ENCODE measurements at places on chromosomes 7 and 10.

- no peak for DNase-seq
Measured at GRCh38 chr7:66359656-66360211, 154.6 kb downstream of the TPST1 start.

- DNase-seq = no peak
Measured at GRCh38 chr10:92267343-92267742, 23.5 kb downstream of the CPEB3 start.

GRCh38 chr10:36688717-36689116, 436.7 kb upstream of the ANKRD30A start:
- no peak for DNase-seq

- DNase-seq = no peak
Measured at GRCh38 chr10:119335671-119336353, 128.4 kb downstream of the GRK5 start.

DNA sequence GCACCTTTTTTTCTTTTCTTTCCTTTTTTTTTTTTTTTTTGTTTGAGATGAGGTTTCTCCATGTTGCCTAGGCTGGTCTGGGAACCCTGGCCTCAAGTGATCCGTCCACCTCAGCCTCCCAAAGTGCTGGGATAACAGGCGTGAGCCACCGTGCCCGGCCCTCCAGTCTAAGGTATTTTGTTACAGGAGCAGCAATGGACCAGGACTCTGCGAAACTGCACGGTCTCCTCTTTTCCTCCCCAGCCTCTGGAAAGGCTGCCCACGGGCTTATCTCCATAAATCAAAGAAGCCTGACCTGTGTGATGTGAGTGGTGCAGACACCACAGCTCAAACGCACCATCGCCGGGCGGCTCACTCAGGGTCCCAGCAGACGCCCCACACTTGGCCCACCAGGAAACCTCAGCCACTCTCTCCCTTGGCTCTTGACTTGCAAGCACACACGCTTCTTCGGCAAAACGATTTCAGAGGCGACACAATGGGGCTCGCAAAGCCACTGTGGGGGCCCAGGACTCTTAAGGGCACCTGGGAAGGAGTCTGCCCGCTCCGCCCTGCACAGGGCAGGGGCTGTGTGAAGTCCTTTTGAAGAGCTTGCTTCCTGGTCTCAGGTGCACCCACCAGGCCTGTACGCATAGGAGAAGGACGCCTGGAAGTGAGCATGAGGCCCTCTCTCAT, 20.6 kb downstream of the WDR86 start:
- no peak for DNase-seq

- DNase-seq = no peak
Measured at GRCh38 chr10:79223091-79224048, 123.9 kb upstream of the PPIF start.

GRCh38 chr10:78066728-78067430, 33.2 kb downstream of the RPS24 start:
- no peak for DNase-seq

GRCh38 chr7:20776942-20777341, 9.7 kb downstream of the SP8 start:
- no peak for DNase-seq

DNA sequence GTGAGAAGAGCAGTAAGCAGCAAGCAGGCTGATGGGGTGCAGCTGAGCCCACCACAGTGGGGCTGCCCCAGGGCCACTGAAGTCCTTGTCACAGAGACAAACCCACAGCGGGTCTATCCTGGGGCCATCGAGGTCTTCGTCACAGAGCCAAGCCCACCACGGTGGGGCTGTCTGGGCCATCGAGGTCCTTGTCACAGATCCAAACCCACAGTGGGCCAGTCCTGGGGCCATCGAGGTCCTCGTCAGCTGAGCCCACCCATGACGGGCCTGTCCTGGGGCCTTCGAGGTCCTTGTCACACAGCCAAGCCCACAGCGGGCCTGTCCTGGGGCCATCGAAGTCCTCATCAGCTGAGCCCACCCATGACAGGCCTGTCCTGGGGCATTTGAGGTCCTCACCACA, 549.9 kb downstream of the DNAJB6 start:
- no peak for DNase-seq

GRCh38 chr7:4964506-4964905, 5.5 kb upstream of the MMD2 start:
- DNase-seq = no peak

DNA sequence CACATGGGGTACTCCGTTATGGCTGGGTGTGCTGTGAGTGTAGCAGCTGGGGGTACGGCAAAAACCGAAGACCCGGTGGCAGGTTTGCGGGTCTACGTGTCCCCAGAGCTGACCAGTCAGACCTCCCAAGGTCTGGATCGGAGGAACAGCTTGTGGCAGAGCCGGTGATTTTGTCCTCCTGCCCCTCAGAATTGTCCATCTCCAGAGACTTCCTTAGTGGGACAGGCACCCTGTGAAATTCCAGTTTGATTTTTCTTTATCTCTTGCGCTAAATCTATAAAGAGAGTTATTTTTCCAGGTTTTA, 1.0 kb downstream of the EIF3B start:
- no peak for DNase-seq

DNA sequence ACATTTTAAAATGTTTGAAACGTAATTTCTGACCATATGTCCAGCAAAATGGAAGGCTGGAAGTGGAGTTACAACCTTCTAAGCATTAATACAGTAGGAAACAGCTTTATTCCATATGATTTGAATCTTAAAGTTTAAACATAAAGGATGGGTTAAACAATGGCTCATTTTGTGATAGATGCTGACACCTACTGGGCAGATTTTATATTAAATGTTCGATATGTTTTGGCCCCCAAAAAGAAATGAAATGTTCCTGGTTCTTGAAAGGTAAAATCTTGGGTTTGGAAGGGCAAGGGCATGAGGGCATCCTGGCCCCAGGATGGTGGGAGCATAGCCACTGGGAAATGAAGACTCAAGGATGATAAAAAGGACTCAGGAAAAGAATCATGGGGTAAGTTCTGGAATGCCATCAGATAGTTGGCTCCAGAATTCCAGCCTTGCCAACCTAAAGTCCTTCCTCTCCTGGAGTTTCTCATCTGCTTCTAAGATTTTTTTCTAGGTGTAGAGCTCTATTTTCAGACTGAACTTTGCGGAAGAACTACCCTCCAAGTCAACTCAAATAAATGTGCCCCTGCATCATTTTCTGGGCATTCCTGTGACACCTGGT, 34.6 kb upstream of the SLC35G1 start:
- DNase-seq = no peak

- no peak for DNase-seq
Measured at GRCh38 chr10:96495544-96495943, 18.2 kb downstream of the TLL2 start.

DNA sequence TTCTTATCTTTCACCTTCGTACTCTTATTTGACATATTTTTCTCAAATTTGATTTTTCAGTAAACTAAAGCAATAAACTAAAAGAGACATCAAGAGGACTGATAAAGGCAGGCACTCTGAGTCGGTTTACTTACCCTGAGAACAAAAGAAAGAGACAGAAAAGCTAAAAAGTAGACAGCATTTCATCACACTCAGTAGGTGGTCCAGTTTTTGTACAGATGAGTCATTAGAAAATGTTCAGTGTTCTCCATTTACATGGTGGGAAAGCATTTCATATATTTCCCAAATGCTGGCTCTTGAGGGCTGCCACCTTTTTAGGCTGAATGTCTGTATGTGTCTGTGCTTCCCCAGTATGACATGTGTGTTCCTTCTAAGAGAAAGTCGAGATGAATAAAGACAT, 52.7 kb downstream of the NHLRC2 start:
- no peak for DNase-seq

GRCh38 chr7:81013083-81013817, 94.4 kb upstream of the SEMA3C start:
- no peak for DNase-seq

DNA sequence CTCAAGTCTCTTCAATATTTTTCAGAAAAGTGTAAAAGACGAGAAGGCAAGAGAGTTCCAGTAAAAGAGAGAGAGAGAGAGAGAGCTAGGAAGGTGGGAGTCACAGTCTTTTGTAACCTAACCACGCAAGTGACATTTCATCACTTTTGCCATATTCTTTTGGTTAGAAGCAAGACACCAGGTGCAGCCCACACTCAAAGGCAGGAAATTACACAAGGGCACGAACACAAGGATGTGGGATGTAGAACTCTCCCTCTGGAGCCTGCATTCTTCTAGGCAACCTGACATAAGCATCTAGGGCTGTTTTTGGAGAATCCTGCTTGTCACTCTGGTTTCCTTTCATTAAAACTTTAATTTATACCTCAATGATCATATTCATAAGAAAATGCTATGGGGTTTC, 1213.1 kb downstream of the DNAJB9 start:
- no peak for DNase-seq

GRCh38 chr7:44757311-44757710, 8.7 kb downstream of the ZMIZ2 start:
- no peak for DNase-seq

DNA sequence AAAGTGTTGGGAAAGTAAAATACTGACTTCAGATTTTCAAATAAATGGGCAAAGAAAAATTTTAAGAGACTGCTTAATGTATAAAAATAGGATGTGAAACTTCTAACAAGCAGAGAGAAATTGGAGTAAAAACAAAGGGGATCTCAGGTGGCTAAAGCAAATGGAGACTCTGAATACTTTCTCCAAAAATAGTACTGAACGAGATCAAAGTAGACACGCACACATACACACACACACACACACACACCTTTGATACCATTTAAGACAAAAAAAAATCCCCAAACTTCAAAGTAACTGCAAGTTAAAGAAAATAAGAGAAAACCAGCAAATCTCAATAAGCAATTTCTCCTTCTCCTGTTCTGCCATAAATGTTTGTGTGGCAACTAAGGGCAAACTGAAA, 307.3 kb downstream of the CRPPA start:
- DNase-seq = no peak

DNA sequence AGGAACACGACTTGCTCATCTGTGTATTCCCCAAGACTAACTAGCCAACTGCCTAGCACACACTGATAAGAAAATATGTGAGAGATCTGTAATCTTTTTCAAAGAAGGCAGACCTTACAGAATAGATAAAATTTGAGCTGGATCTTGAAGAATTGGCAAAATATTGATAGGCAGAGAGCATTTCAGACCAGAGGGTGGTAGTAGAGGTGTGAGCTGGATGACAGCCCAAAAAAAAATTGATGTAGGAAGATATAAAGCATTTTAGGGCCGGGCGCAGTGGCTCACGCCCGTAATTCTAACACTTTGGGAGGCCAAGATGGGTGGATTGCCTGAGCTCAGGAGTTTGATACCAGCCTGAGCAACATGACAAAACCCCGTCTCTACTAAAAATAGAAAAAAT, 1.2 kb upstream of the ZNF746 start:
- no peak for DNase-seq

DNA sequence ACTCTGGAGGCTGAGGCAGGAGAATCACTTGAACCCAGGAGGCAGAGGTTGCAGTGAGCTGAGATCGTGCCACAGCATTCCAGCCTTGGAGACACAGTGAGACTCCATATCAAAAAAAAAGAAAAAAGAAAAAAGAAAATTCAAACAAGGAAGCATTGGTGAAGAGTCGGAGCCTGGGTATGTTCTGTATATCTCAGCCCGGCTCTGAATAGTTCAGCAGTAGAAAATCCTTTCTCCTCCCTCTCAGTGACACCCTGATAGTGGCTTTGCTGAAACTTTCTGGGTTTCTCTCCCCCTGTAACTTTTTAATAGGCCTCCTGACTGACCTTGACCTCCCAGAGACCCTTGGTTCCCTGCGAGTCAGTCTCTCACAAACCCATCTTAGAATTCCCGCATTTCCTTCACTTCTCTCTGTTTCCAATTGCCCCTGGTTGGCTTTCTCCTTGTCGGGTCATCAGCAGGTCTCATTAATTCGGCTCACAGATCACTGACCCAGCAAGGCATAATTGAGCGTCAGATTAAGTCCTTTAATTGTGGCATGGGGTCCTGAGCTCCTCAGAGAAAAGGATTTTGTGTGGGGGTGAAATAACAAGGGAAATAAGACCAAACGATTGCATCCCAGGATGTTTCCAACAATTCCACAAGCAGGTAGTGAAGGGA, 541.6 kb upstream of the NRP1 start:
- DNase-seq = no peak

DNA sequence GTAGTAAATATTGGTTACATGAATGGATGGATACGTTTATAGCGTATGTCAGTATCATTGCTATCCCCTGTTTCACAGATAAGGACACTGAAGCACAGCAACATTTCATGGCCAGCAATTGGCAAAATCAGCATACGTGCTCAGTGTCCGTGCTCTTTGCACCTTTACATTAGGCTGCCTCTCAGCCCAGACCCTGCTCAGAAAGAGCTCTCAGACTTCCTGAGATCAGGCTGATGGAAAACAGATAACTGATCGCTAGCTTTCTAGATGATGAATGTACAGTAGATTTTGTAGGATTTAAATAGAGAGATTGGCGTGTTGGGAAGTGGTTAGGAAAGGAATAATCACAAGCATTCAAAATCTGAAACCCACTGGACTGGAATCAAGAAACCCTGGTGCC, 106.7 kb downstream of the ARID5B start:
- no peak for DNase-seq

GRCh38 chr10:101643546-101643945, 51.4 kb downstream of the FBXW4 start:
- no peak for DNase-seq

- DNase-seq = no peak
Measured at GRCh38 chr7:154684666-154685563, 318.0 kb downstream of the PAXIP1 start.

DNA sequence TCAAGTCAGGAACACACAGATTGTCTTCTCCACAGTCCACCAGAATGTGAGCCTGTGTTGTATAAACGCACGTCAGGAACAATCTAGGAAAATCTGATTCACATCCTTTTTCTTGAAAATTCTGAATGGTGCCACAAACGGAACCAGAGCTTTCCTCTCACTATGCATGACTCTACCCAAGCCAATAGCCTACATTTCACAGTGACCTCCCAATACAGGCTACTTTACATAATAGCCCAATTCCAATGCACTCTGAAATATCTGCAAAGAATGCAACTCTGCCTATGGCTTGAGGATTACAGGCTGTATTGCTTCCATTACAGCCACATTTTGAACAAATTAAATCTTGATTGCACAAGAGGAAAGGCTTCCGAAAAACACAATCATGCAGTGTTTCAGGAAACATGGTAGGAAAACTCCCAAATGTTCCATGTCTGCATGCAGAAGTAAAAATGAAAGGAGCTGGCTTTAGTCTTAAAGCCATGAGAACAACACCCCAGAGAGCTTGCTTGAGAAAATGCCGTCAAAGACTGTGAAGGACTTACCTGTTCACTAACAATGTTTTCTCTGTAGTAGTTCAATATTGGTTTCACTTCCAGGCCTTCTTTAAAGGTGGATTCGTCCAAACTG, 113.9 kb downstream of the ITGA8 start:
- DNase-seq = no peak

DNA sequence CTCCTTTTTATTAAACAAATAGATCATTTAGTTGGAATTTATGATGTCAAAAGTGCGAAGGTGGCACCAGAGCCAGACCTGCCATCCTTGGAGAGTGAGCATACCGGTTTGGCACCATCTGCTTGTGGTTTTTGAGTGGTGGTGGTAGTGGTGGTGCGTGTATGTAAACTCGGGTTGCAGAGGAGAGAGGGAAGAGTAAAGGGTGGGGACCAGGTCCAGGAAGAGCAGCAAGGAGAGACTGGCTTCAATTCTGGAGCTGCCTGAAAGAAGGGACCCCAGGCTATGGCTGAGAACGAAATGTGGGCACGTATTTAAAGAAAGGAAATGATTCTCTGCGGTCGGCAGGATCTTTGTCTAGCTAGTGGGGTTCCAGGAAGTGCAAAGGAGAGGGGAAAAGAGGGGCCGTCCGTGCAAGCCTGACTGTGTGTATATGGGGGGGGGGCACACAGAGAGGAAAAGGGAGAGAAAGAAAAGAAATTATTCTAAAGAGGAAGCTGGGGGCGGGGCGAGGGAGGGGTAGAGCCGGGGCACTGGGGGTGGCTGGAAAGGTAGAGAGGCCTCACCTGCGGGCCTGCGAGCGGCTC, 448 bp upstream of the GOLGA7B start:
- DNase-seq = no peak
